Psoas muscle (tissue), 8 donors: ENCODE measurements at places on chromosomes 12 and 14. TPM values are rescaled to one million over a fixed set of nuclear protein-coding genes. Genes with fewer than 3 reads are reported as not detected.

GRCh38 chr14:65600742-65601141 lies 188.2 kb downstream of the FUT8 start:
- no peaks in the 10 kb centered on the region for H3K4me1 ChIP-seq
- H3K27me3 ChIP-seq = no peaks in the 10 kb centered on the region
- no peak for DNase-seq
- H3K27ac ChIP-seq = no peak overlapping the region

PLEKHG3 gene
- 5.2 TPM for total RNA-seq

CD63 gene
- total RNA-seq = 592 TPM

DNA sequence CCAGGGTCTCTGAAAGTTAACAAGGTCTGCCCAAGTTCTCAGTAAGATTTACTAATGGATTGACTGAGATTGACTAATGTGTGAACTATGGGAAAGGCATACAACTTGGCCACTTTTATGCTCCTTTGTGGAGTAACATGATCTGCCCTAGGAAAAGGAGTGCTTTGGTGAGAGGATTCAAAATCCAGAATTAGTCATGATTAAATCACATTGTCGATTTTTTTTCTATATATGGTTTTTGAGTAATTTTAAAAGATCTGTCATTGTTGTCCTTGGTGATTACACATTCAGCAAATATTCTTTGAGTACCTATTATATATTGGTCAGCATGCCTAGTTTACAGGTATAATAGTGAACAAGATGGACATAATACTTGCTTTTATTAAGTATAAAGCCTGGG lies 147.7 kb upstream of the SYT10 start:
- no peak overlapping the region for H3K4me3 ChIP-seq
- no peaks in the 10 kb centered on the region for H3K27me3 ChIP-seq
- H3K4me1 ChIP-seq = no peaks in the 10 kb centered on the region
- no peak overlapping the region for H3K27ac ChIP-seq

PGF gene
- 4.1 TPM for total RNA-seq

GRCh38 chr12:84601483-84601882 lies 311.1 kb downstream of the SLC6A15 start:
- H3K27me3 ChIP-seq = no peaks in the 10 kb centered on the region
- no peak for DNase-seq
- H3K27ac ChIP-seq = no peak overlapping the region
- H3K4me3 ChIP-seq = no peak overlapping the region
- H3K36me3 ChIP-seq = no peaks in the 10 kb centered on the region
- H3K4me1 ChIP-seq = no peaks in the 10 kb centered on the region

DNA sequence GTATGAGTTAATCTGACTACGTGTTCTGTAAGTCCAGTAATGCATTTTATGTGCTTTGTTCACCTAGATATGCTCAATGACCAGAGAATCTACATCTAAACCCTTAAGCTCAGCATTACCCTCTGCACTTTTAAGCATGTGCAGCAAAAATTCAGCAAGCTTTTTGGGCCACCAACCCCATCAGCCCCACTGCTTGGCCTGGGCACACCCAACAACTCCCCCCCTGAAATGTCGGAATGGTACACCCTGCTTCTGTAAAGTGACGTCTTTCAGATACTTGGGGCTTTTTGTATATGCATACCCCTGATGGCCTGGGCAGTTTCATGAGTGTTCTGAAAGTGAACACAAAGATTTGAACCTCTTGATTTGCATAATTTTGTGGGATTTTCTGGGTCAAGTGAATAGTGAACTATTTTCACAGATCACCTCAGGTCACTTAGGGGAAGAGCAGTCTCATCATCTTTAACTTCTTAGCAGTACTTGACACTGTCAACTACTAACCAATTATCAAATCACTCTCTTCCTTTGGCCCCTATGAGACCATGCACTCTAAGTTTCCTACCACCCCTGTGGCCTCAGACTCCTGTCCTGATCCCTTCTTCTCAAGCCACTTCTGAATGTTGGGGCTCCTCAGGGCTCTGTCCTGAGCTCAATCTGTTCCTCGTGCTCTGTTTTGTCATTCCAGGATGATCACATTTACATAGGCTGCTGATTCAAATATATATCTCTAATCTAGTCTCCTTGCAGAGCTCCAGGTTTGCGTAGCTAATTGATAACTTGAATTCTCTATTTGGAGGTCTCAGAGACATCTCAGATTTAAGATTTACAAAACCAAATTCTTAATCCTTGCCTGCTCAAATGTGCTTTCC lies 36.3 kb upstream of the PPM1A start:
- H3K4me1 ChIP-seq = peaks cover 29% of the 10 kb centered on the region
- DNase-seq = no peak
- no peaks in the 10 kb centered on the region for H3K36me3 ChIP-seq
- no peak overlapping the region for H3K27ac ChIP-seq
- no peak overlapping the region for H3K4me3 ChIP-seq

DNA sequence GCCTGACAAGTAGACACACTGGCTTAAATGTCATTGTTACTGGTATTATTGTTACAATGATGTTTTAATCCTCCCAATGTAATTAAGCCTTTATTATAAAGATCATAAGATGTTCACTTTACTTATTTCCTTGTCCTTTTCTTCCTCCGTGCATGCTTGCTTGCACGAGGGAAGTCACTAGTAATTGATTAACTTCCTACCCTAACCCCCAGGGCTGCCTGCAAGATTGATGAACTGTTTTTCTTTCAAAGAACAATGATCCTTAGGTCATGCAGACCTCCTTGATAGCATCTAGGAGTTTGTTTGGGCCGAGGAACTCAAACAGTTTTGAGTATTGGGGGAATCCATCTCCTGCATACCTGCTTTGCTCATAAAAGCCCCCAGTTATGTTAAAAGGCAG lies 43.0 kb downstream of the GLRX5 start:
- H3K4me1 ChIP-seq = no peaks in the 10 kb centered on the region
- H3K27ac ChIP-seq = no peak overlapping the region
- no peaks in the 10 kb centered on the region for H3K27me3 ChIP-seq

RAD9B gene
- total RNA-seq = 1.2 TPM

NOVA1 gene
- 2.6 TPM for total RNA-seq

DNA sequence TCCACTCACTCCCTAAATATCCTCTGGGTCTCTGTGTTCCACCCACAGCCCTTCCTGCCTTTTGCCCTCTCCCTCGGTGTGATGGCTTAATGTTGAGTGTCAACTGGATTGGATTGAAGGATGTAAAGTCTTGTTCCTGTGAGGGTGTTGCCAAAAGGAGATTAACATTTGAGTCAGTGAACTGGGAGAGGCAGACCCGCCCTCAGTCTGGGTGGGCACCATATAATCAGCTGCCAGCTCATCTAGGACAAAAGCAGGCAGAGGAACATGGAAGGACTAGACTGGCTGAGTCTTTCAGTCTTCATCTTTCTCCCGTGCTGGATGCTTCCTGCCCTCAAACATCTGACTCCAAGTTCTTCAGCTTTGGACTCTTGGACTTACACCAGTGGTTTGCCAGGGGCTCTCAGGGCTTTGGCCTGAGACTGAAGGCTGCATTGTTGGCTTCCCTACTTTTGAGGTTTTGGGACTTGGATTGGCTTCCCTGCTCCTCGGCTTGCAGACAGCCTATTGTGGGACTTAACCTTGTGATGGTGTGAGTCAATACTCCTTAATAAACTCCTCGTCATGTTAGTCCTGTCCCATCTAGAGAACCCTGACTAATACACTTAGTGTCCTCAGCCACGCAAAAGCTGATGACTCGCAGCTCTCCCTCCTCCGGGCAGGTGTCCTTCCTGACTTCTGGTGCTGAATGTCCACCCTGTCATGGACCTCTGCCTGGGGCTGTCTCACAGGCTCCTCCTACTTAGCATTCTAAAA lies 5.9 kb downstream of the DGLUCY start:
- peaks cover 72% of the 10 kb centered on the region for H3K4me1 ChIP-seq
- H3K36me3 ChIP-seq = no peaks in the 10 kb centered on the region
- H3K4me3 ChIP-seq = no peak overlapping the region

GRCh38 chr14:28742171-28742846 lies 24.3 kb upstream of the FOXG1 start:
- H3K36me3 ChIP-seq = no peaks in the 10 kb centered on the region
- no peak overlapping the region for H3K4me3 ChIP-seq
- H3K4me1 ChIP-seq = no peaks in the 10 kb centered on the region

DNA sequence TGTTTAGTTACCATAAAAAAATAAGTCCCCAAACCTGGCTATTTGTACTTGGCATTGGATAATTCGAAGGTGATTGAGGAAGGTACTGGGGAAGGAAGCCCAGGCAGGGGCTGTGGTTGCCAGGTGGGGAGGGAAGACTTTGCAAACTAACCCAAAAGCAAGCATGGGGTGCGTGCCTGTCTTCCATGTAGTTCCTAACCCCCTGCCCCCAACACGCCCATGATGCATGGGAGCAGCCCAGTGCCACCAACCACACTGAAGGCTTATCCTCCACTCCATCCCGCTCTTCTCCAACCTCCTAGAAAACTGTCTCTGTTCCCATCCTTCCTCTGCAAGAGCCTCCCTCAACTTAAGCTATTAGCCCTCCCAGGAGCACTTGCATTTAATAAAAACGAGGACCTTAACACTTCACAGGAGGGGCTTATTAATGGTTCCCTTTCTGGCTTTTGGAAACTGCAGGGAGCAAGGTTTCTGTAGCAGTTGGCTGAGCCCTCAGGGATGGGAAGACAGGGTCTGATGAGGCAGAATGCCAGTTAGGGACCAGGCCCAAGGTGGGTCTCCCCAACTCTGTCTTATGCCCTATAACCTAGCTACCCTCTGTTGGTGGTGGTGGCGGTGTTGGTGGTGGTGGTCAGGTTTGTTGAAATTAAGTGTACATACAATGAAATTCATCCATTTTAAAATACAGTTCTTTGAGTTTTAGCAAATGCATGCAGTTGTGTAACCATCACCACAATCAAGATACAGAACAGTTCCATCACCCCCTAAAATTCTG lies 96.0 kb downstream of the ZFP36L1 start:
- no peak for DNase-seq
- no peaks in the 10 kb centered on the region for H3K36me3 ChIP-seq
- no peak overlapping the region for H3K27ac ChIP-seq
- H3K4me1 ChIP-seq = peaks cover 15% of the 10 kb centered on the region
- no peaks in the 10 kb centered on the region for H3K27me3 ChIP-seq

TAS2R8 gene
- total RNA-seq = not detected

LBHD2 gene
- not detected for total RNA-seq

DNA sequence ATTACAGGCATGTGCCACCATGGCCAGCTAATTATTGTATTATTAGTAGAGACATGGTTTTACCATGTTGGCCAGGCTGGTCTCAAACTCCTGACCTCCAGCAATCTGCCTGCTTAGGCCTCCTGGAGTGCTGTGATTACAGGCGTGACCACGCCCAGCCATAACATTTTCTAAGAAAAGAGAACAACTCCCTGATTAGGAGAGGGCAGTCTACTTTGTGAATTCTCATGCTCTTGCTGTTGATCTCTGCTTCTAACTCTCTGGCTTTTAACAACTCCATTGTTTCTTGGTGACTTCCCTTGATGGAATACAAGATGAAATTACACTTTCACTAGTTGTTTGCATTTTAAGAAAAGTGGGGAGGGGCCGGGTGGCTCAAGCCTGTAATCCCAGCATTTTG lies 33.6 kb downstream of the SSH1 start:
- H3K4me1 ChIP-seq = peaks cover 77% of the 10 kb centered on the region
- no peak for DNase-seq
- H3K27ac ChIP-seq = peak overlapping the region; percentile 92
- peaks cover 2% of the 10 kb centered on the region for H3K36me3 ChIP-seq
- H3K27me3 ChIP-seq = no peaks in the 10 kb centered on the region

OTOGL gene
- not detected for total RNA-seq

DNA sequence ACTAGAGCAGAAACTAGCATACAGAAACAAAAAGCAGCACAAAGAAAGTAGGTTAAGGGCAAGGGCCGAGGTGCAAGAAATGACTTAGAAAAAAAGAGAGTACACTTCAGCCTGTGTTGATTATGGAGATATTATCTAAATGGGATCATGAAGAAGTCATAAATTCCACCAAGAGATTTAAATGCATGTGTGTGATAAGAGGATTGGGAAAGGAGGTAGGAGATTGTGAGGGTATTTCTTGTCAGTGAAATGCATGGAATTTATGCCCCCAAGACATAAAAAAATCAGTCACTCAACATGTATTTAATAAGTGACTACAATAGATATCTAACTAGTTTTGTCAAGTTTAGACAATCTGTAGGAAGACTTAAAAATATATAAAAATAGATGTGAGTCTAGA lies 976.2 kb upstream of the LRFN5 start:
- H3K4me1 ChIP-seq = no peaks in the 10 kb centered on the region
- no peak overlapping the region for H3K4me3 ChIP-seq
- H3K36me3 ChIP-seq = no peaks in the 10 kb centered on the region
- no peak overlapping the region for H3K27ac ChIP-seq
- H3K27me3 ChIP-seq = no peaks in the 10 kb centered on the region
- no peak for DNase-seq

FOXG1 gene
- total RNA-seq = 5.5 TPM

- H3K27me3 ChIP-seq = no peaks in the 10 kb centered on the region
- H3K36me3 ChIP-seq = peaks cover 5% of the 10 kb centered on the region
- no peak overlapping the region for H3K27ac ChIP-seq
- H3K4me1 ChIP-seq = no peaks in the 10 kb centered on the region
- DNase-seq = no peak
- H3K4me3 ChIP-seq = no peak overlapping the region
These were observed 117.5 kb downstream of the DYRK2 start for GRCh38 chr12:67765776-67766766.

DNA sequence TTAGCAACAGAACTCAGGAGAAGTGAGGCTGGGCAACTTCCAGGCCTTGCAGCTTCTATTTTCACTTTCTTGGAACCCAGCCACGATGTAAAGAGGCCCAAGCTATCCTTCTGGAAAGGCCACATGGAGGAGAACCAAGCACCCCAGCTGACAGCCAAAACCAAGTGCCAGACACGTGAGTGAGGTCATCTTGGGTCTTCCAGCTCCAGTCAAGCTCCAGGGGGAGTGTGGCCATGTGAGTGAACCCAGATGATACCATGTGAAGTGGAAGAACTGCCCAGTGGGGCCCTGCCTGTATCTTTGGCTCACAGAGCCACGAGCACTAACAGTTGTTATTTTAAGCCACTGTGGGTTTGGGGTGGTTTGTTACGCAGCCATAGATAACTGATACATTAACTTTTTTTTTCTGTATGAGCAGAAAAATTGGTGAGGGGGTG lies 126.8 kb upstream of the MAP1LC3B2 start:
- no peaks in the 10 kb centered on the region for H3K36me3 ChIP-seq
- H3K27ac ChIP-seq = no peak overlapping the region
- H3K27me3 ChIP-seq = no peaks in the 10 kb centered on the region
- peaks cover 12% of the 10 kb centered on the region for H3K4me1 ChIP-seq

- peak overlapping the region; percentile 68 for H3K4me3 ChIP-seq
- DNase-seq = no peak
- no peaks in the 10 kb centered on the region for H3K36me3 ChIP-seq
These were observed 606 bp downstream of the NXPH4 start for GRCh38 chr12:57216921-57217879.

MYH6 gene
- 44.1 TPM for total RNA-seq

DNA sequence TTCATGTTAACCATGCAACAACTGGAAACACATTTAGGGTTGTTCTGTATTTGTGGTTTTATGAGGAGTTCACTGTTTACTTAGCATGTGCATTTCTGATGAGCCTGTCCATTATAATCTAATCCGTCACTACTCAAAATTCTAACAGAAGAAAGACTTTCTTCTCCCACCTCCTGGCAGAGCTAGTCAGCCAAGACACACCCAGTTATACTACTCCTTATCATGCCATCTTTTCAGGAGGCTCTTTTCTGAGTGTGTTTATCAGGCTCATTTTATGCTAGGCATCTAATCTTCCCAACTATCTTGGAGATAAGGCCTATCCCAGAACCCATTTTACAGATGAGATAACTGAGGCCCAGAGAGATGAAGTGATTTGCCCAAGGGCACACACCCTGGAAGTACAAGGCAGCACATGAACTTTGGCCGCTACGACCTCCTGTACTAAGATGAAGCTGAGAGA lies 10.4 kb upstream of the MED13L start:
- no peak overlapping the region for H3K27ac ChIP-seq
- H3K4me3 ChIP-seq = no peak overlapping the region
- H3K27me3 ChIP-seq = no peaks in the 10 kb centered on the region
- H3K36me3 ChIP-seq = no peaks in the 10 kb centered on the region

ZDHHC22 gene
- not detected for total RNA-seq
